Adrenal gland (tissue), 19 donors: ENCODE measurements at places on chromosomes 12 and 14. TPM values are rescaled to one million over a fixed set of nuclear protein-coding genes. Genes with fewer than 3 reads are reported as not detected.

Gene MYH6
- not detected for total RNA-seq

Gene SRRM4
- total RNA-seq = 0.78 TPM

Gene SERPINA1
- total RNA-seq = 1.6 TPM

Gene KCNJ8
- 45.9 TPM for total RNA-seq

Gene CRACR2A
- total RNA-seq = 3.5 TPM

DNA sequence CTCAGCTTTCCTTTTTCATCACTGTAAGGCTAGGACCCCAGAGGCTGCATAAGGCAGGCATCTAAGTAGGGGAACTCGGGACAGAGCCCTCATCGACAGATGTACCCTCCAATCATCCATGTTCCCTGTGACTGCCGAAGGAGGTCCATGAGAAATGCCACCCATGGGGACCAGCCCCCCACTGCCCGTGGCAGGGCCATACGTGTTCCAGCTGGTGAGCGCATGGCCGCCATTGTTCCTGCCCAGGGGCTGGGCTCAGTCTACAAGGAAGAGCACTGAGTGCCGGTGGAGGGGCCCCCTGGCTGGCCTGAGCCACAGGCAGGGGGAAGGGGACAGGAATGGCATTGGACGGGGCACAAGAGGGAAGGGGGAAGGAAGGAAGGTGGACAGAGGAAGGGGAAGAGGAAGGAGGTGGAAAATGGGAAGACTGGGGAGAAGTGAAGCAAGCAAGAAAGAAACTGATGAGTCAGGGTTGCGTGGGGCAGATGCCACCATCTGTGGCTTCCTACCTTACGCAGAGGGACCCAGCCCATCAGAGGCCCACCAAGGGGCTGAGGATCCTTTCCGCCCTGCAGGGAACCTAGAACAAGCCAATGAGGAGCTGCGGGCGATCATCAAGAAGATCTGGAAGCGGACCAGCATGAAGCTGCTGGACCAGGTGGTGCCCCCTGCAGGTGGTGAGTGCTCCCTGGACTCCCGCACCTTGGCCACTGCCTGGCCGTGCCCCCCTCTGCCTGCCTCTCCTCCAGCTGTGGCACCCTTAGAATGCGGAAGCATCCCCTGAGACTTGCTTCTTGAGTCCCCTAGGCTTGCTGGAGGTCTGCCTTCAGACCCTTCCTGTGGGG is 120.6 kb upstream of the FKBP4 start:
- no peak for DNase-seq

DNA sequence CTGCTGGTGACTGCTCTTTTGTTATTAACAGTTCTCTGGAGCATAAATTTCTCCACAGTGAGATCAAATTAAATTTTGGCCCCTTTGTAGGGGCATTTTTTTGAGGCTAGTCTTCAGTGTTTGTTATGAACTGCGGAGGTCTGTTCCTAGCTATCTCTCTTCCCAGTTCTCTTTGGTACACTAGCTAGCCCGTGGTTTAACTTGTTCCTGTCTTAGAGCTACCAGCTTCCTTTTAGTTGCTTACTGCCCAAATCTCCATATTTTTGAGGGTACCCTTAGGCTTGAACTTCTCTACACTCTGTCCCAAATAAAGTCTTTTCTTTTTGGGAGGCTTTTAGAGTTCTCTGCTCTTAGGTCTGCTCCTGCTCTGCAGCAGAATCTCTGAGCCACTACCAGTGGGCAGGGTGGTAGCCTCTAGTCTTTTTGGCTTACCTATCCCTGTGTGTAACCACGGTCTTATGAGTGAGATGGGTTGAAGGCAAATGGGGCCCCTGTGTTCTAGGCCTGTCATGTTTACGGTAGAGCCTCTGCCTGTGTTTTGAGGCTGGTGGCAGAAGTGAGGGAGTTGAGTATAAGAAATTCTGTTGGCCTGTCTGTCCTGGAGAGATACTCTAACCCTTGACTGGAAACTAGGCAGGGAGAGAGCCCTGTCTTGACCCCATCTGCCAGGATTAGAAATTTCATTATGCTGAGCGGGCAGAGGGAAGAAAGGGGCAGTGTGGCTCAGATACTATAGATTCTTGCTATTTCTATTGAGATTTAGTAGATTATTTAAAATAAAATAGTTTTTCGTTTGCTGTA is 21.0 kb downstream of the CNOT2 start:
- DNase-seq = no peak

DNA sequence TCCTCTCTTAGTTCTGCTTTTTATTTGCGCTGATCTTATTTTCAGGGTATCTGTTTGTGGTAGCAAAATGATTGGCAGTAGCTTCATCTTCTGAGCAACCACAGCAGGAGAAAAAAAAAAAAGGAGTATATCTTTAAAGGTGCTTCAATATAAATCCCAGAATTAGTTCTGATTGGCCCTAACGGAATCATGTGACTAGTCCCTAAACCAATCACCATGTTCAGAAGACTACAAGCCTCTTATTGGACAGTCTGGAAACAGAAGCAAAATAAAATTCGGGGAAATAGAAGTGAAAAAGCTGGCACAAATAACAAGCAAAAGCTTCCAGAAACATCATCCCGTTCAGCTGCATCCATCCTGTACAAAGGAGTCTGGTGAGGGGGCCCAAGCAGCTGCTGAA is 49.9 kb upstream of the PTPRO start:
- DNase-seq = no peak

GRCh38 chr14:98582276-98582675 is 689.7 kb downstream of the BCL11B start:
- DNase-seq = no peak
